CD4-positive, alpha-beta T cell treated with Interleukin-12 subunit alpha and Interleukin-12 subunit beta, for 1 hour (primary cell): ENCODE measurements at places on chromosomes 2 and 18.

- no peak for DNase-seq
Observed at GRCh38 chr2:181781078-181781786, 100.9 kb upstream of the NEUROD1 start.

GRCh38 chr2:60934165-60934722, 52.9 kb downstream of the REL start:
- no peak for DNase-seq

- no peak for DNase-seq
Observed at GRCh38 chr2:24970483-24971285, 1.1 kb downstream of the DNAJC27 start.

- DNase-seq = peak; percentile 81
Observed at GRCh38 chr2:64049633-64050220, 30.5 kb upstream of the VPS54 start.

GRCh38 chr2:202824901-202825300, 46.7 kb downstream of the ICA1L start:
- DNase-seq = no peak

DNA sequence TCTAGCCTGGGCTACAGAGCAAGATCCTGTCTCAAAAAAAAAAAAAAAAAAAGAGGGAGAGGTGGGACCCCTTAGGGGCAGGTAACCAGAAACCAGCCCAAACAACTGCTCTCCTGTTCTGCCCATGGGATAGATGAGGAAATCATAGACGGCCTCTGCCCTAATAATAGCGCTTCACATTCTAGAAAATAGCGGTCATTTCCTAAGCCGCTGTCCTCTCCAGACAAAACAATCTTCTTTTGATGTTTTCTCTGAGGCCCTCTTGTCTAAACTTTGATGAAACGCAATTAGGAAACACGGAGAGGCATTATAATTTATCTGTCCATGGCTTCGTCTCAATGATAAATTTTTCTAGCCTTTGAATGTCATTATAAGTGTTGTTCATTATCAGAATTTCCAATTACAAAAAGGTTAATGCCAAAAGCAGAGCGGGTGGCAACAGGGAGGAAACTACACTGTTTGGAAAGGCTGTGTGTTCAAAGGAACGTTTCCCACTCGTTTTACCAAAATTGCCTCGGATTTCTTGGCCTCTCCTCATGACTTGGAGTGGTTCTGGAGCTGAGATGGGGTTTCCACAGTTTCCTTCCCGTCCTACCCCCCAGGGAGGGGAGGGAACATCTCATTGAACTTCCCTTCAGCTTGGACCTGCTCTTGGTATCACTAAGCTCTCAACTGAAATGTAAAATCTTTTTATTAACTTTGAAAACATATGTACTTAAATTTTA, 151.6 kb upstream of the ZNF236 start:
- DNase-seq = no peak

GRCh38 chr18:24741965-24742724, 281.7 kb downstream of the HRH4 start:
- DNase-seq = no peak

GRCh38 chr2:33904801-33905200, 305.7 kb upstream of the FAM98A start:
- DNase-seq = no peak

- DNase-seq = no peak
Observed at GRCh38 chr2:24104906-24105305, 18.2 kb downstream of the PFN4 start.

- no peak for DNase-seq
Observed at GRCh38 chr2:216696751-216697560, 1.6 kb upstream of the IGFBP5 start.

- peak; percentile 88 for DNase-seq
Observed at GRCh38 chr2:84939426-84940087, 31.4 kb upstream of the KCMF1 start.

- no peak for DNase-seq
Observed at GRCh38 chr2:58514252-58514651, 273.1 kb upstream of the FANCL start.

- no peak for DNase-seq
Observed at GRCh38 chr18:38456253-38456652, 890.7 kb upstream of the CELF4 start.

DNA sequence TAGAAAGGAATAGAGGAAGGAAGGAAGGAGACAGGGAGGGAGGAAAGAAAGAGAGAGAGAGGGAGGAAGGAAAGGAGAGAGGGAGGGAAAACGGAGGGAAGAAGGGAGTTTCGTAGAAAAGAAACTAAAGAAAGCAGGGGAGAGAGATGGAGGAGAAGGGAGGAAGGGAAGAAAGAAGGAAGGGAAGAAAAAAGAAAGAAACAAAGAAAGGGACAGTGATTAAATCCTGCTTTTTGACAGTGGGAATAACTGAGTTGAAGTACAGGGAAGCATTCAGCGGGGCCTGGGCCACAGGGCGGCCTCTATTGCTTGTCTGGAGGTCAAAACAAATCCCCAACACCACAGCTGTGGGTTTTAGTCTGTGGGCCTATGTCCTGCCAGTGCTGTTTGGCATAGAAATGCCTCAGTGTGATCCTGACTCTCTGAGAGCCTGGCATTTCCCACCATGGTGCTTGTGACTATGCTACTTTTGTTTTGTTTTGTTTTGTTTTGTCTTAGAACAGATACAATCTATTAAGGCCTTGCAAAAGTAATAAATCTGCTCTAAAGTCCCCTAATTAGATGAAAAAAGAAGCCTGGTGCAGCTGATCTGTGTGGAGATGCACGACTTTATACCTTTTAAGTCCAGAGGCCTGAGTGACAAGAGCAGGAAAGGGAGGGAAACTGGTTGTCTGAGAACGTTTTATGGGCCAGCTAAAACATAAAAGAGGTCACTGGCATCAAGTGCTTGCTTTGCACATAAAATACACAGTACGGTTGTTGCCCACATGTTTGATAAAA, 40.0 kb downstream of the IL1RL2 start:
- DNase-seq = no peak

DNA sequence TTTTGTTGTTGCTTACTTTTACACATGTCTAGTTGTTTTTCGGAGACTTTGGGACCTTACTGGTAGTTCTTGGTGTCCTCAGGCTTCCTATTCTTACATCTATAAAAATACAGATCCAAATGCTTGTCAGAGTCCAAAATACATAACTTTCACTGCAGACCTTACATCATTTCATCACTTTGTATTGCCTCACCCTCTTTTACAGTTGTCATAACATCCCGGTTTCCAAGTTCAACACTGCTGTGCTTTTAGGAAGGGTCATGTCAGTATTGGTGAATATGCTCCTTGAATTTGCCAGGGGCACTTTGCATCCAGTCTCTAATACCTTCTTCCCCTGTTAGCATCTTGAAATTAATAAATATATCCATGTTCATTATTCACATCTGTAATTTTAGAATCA, 518.2 kb upstream of the RAB12 start:
- no peak for DNase-seq

GRCh38 chr18:13482618-13482945, 243.8 kb downstream of the FAM210A start:
- no peak for DNase-seq

- no peak for DNase-seq
Observed at GRCh38 chr2:196174404-196174803, 3.0 kb upstream of the STK17B start.

GRCh38 chr18:34595690-34596089, 114.4 kb upstream of the DTNA start:
- no peak for DNase-seq

- DNase-seq = no peak
Observed at GRCh38 chr2:46051085-46051484, 246.1 kb upstream of the EPAS1 start.

- DNase-seq = no peak
Observed at GRCh38 chr2:126894082-126894481, 4.6 kb upstream of the TEX51 start.

DNA sequence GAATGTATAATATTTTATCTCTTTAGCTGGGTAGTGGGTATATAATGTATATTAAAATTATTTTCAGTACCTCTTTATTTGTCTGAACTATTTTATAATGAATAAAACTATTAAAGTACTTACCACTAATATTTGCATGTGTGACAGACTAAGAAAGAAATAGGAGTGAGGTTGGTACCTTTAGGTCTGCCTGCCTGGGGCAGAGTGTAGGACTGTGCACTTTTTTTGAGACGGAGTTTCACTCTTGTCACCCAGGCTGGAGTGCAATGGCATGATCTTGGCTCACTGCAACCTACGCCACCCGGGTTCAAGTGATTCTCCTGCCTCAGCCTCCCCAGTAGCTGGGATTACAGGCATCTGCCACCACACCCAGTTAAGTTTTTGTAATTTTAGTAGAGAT, 18.8 kb downstream of the NCOA1 start:
- no peak for DNase-seq

GRCh38 chr2:225171350-225171749, 129.1 kb upstream of the DOCK10 start:
- DNase-seq = no peak

DNA sequence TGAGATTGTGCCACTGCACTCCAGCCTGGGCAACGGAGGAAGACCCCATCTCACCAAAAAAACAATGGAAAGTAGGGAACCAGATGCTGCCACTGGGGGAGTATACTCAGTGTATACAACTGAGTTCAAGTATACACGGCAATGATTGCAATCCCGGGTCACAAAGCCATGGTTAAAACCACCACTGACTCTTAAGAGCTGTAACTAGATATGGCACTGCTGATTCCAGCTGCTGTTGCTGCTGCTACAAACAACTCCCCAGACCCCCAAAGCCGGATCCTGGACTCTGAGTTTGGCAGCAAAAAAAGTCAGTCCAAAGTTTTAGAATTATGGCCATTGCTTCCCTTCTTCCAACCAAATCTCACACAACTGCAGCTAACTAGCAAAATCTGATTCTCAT, 43.7 kb upstream of the COX7A2L start:
- no peak for DNase-seq

DNA sequence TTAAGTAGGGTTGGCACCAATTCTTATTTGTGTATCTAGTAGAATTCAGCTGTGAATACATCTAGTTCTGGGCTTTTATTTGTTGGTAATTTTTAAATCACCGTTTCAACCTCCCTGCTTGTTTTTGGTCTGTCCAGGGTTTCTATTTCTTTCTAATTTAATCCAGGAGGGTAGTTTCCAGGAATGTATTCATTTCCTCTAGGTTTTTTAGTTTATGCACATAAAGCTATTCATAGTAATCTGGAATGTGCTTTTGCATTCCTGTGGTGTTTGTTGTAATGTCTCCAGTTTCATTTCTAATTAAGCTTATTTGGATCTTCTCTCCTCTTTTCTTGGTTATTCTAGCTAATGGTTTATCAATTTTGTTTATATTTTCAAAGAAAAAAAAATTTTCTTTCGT, 1361.8 kb upstream of the DDX18 start:
- DNase-seq = no peak

GRCh38 chr2:95526360-95527341, 42.1 kb upstream of the TRIM43B start:
- DNase-seq = peak; percentile 59

DNA sequence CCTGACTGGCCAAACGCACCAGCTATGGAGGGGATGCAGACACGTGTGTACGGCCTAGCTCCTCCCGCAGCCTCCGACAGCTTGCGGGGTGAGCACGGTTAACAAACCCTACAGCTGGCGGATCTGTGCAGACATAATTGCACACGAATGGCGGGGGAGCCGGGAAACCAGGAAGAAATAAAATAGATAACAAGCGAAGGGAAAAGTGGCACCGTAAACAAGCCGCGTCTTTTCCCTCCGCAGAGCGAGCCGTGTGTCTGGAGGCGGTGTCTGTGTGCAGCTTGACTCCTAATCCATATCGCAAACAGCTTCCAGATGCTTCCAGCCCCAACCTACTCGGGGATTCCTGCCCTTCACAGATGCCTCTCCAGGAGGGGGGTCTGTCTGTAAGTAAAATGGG, 853.1 kb upstream of the SALL3 start:
- DNase-seq = no peak

GRCh38 chr18:55833543-55833942, 245.6 kb upstream of the TCF4 start:
- DNase-seq = no peak

GRCh38 chr2:42328148-42328833, 32.7 kb downstream of the COX7A2L start:
- DNase-seq = peak; percentile 48

DNA sequence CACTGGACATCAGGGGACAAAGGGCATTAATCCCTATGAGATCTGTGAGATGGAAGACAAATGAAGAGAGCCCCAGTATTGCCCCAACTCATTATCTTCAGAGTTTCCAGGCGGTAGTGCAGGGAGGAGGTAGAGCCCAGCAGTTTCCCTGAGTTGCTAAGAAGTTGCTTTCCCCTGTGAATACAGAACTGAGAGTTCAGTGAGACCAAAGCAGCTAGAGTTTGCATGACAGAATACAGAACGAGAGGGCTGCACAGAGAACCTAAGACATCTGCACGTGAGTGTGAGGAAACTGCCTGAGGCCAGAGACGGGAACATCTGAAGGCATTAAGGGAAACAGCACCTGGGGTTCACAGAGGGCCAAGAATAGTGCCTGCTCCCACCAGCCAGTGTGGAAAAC, 18.1 kb upstream of the PGAP1 start:
- DNase-seq = no peak

GRCh38 chr18:78698914-78699313, 280.7 kb upstream of the SALL3 start:
- DNase-seq = no peak

DNA sequence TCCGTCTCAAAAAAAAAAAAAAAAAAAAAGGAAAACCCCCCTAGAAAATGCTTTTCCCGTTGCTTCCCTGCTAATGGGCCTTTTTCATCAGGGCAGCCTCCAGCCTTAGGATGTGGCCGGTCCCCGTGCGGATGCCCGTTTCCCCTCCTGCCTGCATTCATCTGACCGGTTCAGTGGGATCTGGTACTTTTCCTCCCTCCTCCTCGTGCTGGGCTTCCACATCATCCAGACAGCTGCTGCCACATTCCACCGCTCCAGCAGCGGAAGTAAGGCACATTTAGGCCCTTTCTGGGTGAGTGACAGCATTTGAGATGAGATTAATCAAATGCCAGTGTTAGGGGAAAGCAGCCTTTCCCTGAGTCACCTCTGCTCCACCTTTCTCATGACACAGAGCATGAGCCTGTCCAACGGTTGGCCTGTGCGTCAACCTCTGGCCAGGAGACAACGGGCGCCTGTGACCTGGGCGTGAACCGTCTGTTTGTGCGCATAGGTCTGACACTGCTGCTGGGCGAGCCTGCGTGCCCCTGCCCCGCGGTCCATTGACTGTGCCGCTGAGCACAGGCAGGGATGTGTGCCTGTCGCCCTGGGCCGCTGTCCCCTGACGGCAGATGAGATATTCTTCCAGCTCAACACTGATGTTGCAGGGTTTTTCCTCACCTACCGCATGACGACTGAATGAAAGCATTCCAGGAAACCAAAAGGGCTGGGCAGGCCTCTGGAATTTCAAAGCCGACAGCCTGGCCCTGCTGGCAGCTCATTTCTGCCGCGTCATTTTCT, 174.0 kb downstream of the TGIF1 start:
- no peak for DNase-seq

- no peak for DNase-seq
Observed at GRCh38 chr18:9731380-9731779, 23.3 kb downstream of the RAB31 start.

- no peak for DNase-seq
Observed at GRCh38 chr18:74251297-74252038, 40.3 kb downstream of the CYB5A start.

GRCh38 chr2:240819126-240819857, 727 bp downstream of the KIF1A start:
- no peak for DNase-seq
